ENCODE measurements at places on chromosomes 2 and 18.

DNA sequence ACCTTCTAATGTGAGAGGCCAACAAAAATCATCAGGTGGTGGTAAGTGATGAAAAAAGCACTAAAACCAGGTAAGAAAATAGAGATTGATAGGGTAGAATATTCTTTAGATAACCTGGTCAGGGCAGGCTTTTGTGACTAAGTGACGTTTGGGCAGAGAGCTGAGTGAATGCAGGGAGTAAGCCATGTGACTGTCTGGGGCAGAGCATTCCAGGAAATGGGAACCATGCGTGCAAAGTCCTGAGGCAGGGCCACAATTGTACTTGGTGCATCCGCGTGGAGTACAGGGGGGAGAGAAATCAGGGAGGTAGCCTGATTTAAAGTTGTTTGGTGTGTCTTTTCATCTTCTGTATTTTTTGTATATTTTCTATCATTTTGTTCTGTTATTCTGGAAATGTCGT is 102.5 kb downstream of the LYPD6B start:
- no peak for DNase-seq

- no peak for DNase-seq
These were observed 241.6 kb upstream of the FN1 start for GRCh38 chr2:215677481-215677880.

GRCh38 chr2:190365499-190366204 is 22.3 kb downstream of the INPP1 start:
- DNase-seq = no peak

GRCh38 chr2:80169811-80170594 is 134.5 kb downstream of the LRRTM1 start:
- DNase-seq = no peak

DNA sequence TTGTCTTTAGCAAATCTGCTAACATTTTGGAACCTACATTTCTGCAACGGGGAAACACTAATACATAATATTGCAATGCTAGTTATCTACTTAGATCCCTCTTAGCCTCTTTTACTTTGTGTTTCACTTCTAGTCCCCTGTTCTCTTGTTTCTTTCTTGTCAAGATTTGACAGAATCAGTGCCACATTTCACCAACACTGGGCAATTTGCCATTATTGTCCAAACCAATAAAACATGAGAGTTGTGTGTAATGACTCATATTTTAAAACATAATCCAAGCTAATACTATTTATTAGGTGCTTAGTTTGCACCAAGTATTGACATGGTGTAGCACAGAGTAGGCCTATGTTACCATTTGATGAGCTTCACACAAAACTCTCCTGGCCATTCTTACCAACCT is 33.7 kb upstream of the ACVR1C start:
- no peak for DNase-seq

DNA sequence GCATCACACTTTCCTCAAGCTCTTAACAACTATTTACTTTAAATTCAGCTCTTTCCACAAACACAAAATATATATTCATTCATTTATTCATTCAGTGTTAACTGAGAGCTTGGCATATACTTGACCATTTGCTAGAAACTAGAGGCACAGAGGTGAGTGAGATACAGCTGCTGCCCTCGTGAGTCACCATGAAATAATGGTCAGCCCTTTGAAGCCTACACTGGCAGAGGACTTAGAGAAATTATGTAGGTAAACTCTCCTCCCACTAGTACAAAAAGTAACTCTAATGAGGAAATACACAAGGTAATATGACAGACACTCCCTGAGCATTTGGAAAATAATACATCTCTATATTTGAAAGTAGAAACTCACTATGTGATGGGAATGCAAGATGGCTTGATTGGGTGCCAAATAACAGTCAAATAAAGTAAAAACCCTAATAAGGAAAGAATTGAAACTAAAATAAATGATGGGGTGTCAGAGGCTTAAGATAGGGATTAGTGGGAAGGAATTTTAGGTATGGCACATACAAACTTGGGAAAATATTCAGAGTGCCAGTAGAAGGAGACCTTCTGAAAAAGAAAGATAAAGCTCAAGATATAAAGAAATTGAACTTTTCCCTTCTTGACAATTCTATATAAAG is 61.1 kb downstream of the ANTXR1 start:
- DNase-seq = no peak

DNA sequence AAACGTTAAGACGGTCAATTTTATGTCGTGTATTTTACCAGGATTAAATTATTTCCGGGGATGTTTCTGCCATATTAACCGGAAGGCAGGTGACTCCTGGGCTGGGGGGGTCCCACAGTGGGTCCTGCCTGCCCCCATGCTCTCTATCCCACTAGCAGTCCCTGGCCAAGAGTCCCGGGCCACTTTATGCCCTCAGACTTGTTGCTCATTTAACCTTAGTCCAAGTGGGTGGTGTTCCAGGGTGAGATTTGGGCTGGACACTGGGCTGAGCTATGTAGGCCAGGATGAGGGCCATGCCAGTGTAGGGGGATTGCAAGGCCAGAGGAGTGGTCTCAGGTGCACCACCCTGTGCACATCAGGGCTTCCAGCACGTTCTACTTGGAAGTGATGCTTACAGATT is 24.1 kb downstream of the TWIST2 start:
- DNase-seq = no peak

GRCh38 chr2:128808462-128809258 is 490.0 kb upstream of the HS6ST1 start:
- DNase-seq = peak; percentile 13

DNA sequence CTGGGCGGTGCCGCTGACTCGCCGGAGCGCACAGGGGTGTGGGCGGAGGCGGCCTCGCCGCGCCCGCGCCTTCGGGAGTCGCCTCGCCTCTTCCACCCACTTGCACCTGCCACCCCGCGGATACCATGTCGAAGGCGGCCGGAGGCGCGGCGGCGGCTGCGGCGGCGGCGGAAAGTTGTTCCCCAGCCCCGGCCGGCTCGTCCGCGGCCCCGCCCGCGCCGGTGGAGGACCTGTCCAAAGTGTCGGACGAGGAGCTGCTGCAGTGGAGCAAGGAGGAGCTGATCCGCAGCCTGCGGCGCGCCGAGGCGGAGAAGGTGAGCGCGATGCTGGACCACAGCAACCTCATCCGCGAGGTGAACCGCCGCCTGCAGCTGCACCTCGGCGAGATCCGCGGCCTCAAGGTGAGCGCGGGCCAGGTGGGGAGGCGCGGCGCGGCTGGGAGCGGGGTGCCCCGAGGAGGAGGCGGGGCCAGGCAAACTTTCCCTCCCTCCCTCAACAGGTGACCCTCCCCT is 766 bp downstream of the CCDC85A start:
- DNase-seq = peak; percentile 27

- no peak for DNase-seq
These were observed 226.2 kb downstream of the TPGS2 start for GRCh38 chr18:36602620-36603019.

GRCh38 chr2:177602611-177603164 is 210.1 kb downstream of the AGPS start:
- DNase-seq = no peak

DNA sequence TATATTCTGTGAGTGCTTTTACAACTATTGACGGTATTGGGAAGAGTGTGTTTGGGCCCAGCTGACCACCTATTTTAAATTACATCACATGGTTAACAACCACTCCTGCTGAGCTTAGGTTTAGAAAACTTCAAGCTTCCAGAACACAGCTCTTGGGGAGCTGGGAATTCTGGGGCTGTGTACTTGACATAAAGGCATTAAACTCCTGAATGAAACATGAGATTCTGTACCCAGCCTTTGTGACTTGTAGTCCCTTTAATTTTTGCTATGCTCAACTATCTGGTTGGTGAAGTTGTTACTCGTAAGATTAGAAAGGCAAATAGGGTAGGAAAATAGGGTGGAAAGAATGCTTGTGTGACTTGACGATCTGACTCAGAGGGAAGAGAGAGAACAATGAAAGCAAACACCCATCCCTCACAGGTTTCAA is 66.9 kb downstream of the LTBP1 start:
- no peak for DNase-seq

- DNase-seq = no peak
These were observed 132.7 kb upstream of the STON1 start for GRCh38 chr2:48397281-48397680.

GRCh38 chr2:150487537-150488429 is at the start of gene RND3:
RND3 (minus strand) TSS chr2:150487667; CDS start chr2:150487417, 250 bp downstream.
- peak; percentile 89 for DNase-seq

DNA sequence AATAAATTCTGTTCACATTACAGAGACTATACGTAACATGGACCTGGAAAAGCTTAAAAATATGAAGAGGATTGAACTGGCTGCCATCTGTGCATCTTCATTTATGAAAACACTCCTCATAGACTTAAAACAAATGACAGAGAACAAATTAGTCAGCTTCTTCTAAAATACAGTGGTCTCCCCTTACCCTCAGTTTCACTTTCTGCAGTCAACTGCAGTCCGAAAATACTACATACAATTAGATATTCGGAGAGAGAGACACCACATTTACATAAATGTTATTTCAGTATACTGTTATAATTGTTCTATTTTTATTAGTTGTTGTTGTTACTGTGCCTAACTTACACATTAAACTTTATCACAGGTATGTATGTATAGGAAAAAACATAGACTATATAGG is 6.5 kb downstream of the RNF103 start:
- DNase-seq = no peak

DNA sequence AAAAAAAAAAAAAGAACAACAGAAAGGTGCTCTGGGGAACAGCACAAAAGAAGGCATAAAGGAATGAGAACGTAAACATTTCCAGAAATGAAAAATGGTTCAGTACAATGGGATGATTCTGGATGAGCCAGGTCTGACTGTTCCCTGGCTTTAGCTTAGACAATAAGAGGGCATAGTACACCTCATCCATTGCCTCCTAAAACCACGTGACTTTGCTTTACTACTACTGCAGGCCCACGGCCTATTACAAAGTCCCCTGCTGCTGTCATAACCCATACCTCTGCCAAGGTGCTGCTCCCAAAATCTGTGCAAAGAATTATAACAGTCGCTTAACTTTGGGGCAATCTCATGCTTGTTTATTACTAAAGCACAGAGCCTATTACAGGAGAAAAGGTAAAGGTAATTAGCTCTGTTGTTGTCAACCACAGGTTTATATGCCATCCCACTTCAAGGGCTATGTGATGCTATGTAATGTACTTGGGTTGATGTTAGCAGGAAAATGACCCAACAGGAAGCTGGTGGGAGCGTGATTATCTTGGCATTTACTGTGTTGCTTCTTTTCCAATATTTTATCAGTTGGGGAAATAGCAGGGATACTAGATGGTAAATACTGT is 26.8 kb downstream of the STK17B start:
- DNase-seq = no peak

DNA sequence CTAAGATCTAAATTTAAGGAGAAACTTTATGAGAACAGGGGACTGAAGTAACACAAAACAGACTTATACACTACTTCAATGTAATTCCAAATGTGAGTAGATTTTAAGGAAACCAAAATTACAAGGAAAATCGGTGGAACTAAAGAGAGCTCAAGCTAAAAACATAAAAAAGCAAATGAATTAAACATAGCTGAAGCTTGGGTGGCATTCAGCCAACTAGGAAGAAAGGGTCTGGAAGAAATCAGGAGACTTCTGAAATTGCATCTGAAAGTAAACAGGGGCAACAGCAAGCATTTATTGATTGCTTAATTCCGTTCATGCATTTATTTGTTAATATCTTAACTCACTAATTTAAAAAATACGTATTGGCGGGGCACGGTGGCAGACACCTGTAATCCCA is 727.3 kb upstream of the PKDCC start:
- DNase-seq = no peak

DNA sequence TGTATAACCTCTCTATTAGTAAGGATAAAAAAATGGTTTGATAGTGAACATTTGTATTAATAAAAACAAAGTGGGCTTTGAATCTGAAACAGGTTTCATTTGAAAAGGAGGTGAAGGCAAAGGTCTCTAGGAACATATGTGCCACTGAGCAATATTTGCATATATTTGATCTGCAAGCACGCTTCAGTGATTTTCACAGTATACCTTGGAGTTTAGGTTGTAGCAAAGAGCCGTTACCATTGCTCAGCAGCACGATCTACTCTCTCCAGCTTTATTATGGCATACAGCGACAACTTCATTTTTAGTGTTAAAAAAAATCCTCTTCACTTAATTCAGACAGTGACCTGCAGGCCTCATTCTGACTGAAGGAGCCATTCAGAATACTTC is 75.8 kb upstream of the ZEB2 start:
- no peak for DNase-seq

- DNase-seq = no peak
These were observed 131.3 kb downstream of the PXDN start for GRCh38 chr2:1613078-1613445.

DNA sequence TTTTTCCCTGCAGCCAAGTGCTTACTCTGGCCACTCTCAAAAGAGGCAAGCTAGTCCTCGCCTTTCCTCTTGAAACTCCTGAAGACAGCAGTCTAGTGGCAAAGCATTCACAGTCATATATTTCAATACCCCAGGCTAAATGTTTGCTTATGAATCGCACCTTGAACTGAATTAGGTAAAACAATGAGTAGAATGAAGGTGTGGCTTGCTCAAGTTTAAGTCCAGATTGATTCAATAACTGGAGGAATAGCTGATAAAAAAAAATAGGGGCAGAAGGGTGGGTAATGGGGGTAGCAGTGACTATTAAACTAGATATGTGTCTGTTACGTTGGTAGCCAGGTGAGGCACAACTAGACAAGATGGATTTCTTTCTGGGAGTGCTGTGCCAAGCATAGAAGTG is 88.2 kb upstream of the EPB41L3 start:
- no peak for DNase-seq

GRCh38 chr2:60353406-60353800 is 200.1 kb downstream of the BCL11A start:
- no peak for DNase-seq

DNA sequence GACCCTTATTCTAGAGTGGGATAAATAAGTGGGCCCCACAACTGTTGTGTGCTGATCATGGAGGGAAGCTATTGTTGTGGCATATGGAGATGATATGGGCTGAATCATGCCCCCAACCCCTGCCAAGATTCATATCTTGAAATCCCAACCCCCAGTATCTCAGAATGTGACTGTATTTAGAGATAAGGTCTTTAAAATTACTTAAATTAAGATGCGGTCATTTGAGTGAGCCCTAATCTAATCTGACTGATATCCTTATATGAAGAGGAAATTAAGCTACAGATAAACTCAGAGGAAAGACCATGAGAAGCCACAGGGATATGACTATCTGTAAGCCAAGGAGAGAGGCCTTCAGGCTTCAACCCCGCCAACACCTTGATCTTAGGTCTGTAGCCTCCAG is 188.3 kb upstream of the RND3 start:
- no peak for DNase-seq

- DNase-seq = peak; percentile 90
These were observed 1403.6 kb downstream of the SUCLG1 start for GRCh38 chr2:83055376-83056010.

GRCh38 chr2:101307503-101307902 is 998 bp downstream of the RNF149 start:
- no peak for DNase-seq

GRCh38 chr2:8639122-8639635 is 42.7 kb upstream of the ID2 start:
- no peak for DNase-seq

DNA sequence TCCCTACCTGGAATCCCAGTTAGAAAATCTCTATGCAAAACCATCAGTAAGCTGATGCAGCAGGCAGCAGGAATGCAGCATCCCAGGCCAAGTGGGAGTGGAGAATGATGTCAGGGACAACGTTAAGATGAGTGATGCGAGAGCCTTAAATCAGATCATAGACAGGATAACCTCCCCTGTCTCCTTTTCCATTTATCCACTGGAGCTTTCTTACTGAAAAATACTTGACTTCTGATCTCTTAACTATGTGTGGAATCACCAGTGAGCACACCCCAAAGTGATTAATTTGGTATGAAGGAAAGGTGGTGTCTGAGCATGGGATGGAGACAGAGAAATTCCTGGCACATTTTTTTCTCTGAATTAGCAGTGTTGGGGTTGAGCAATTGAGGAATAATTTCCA is 98.0 kb downstream of the RND3 start:
- no peak for DNase-seq
